Substantia nigra (tissue), 51 donors: ENCODE measurements at places on chromosomes 13 and 19.

DNA sequence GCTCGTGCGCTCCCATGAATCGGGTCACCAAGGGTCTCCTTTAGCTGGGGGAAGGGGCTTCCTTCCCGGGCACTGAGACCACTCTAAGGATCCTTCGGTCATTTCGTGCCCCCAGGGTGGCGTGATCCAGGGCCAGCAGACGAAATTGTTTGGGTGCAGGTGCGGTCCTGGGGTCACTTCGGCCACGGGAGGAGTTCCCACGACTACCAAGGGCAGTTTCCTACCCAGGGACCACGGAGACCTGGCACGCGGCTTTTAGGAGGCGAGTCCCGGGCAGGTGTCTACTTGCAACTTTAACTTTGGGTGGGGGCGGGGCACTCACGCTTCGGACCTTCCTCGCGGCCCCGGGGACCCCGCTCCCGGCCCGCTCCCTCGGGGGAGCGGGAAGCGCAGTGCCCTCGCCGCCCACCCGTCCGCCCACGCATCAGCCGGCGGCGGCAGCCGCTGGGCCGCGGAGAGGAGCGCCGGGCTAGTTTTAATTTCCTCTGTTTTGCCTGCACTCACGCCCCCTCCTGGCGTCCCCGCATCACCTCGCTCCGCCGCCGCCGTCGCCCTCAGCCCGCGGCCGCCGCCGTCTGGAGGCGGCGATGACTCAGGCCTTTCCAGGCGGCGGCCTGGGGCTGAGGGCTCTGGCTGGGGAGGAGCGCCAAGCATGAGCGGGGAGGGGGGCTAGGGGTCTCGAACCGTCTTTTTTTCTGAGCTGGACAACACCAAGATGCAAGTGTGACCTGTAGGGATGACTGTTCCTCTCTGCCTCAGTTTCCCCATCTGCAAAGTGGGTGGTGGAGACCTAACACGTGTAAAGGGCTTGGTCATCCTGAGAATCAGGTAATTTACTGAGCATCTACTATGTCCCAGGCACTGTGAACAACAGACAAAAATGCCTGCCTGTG is 21.8 kb downstream of the OLFM2 start:
- DNase-seq, result peak; percentile 33

DNA sequence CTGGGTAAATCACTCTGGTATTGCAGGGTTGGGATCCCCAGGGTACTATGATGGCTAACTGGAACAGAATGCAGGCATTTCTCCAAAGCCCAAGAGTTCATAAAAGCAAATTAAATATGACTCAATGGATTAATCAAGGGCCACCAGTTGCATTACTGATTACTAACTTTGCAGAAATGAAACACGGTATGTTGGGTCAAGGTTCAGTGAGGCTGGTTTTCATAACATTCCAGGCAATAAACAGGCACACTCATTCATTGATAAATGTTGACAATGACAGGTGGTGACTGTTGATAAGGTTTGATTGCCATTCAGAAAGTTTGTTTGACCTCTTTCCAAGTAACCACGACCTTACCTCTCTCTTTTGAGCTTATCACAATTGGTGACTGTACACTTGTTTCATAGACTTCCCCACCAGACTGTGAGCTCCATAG is 506 bp upstream of the AP1M1 start:
- no peak for DNase-seq

GRCh38 chr19:4732680-4733114 is 9.1 kb upstream of the DPP9 start:
- DNase-seq, result peak; percentile 17

GRCh38 chr19:16206637-16207036 is 8.9 kb downstream of the AP1M1 start:
- no peak for DNase-seq

DNA sequence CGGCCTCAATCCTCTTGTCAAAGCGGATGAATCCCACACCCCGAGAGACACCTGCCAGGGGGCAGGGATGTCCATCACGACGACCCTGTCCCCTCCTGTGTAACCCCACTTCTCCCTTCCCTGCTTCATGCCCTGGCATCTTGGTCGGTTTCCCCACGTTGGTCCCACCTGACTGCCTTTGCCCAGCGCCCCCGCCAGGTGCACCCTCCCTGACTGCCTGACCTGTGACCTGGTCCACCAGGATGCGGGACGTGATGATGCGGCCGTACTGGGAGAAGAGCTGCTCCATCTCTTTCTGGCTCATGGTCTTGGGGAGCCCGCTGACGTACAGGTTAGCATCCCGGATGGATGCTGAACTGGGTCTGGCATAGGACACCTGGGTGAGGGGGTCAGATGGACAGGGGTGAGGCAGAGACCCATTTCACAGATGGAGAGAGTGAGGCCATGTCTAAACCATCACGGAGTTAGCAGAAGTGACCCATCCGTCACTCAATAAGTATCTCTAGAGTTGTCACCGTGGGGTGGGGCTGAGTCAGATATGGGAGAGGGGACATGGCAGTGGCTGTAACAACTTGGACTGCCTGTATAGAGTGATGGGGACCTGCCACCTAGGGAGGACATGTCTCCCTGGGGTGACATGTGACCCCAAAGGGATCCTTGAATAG is 22.5 kb downstream of the ELAVL3 start:
- no peak for DNase-seq

- DNase-seq, result no peak
Observed at GRCh38 chr19:17538684-17539237, 16.7 kb upstream of the COLGALT1 start.

DNA sequence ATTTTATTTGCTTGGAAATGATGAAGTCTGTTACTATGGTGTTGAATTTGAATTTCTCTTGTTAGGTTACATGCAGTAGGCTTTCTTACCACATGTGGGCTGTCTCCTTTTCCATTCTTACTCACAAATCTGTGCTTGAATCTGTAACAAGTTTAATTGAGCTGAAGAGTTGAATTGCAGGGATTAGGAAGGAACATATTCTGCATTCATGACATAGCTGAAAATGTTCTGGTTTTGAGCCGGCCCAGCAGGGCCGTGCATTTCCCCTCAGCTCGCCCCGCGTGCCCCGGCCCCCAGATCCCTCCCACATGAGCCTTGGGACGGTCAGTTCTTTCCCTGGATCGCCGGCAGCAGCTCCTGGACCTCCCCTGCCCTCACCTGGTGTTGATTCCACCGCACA is 28.1 kb downstream of the TFDP1 start:
- no peak for DNase-seq

GRCh38 chr13:36096461-36097416 is 34.4 kb downstream of the DCLK1 start:
- no peak for DNase-seq

- peak; percentile 28 for DNase-seq
Observed at GRCh38 chr19:46840498-46840942, 10.1 kb downstream of the AP2S1 start.

DNA sequence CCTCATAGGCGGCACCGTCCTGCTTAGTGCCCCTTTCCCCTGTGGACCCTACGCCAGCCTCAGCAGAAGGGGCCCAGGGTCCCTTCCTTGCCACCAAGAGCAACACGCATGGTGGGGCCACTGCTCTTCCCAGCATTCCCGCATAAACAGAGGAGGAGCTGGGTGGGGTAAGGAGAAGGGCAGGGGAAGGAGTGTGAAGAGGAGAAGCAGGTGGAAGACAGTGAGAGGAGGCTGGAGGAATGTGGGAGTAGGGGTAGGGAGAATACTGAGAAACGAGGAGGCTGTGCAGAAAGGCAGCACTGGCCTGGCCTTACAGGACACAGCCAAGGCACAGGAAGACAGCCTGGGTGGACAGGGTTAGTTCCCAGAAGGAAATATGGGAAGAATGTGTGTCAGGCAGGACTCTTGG is 43.9 kb downstream of the ZNF331 start:
- DNase-seq, result no peak

DNA sequence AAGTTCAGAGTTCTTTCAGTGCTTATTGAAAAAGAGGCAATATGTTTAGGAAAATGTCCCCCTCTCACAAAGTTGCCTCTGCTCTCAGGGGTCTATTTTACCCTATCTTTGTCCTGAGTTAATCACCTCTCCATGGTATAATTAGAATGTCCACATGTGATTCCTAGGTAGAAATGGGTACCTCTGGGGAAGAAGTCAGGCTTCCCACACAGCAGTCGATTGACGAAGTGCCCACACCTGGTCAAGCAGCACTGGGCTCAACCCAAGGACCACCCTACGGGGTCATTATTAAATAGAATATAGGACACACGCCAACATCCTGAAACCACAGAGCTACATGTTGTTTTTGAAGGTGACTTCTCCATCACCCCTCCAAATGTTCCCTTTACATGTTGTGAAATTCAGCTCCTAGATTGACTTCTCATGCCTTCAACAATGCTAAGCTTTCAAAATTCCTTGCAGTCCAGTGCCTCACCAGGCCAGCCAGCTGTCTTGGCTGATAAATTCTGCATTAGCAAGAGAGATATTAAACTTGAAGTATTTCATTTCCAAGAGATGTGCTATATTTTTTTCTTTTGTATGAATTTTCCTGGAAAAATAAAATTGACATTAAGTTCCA is 43.6 kb upstream of the FAM124A start:
- no peak for DNase-seq

DNA sequence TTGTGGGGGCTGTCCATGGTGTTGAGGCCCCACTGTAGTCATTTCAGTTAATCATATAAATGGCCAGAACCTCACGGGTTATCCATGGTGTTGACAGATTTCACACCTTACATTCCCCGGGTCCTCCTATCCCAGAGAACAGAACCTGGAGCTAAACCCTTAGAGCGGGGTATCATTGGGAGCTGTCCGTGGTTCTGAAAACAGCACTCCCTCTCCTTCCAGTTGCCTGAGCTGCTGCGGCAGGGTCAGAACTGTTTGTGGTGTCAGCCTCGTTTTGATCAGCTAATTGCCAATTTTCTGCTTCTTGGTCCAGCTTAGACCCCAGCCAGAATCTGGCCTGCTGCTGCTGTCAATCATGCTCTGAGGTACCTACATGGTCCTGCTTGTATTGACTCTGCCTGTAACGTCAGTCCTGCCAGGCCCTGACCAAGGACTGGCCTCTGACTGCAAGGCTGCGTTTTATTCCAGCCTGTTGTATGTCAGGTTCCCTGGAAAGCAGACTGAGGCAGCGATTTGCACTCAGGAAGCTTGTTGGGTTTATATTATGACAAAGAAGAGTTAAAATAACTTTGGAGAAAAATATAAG is 55.8 kb upstream of the KCTD15 start:
- DNase-seq, result no peak

- DNase-seq, result no peak
Observed at GRCh38 chr19:55101261-55101660, 16.2 kb downstream of the PPP1R12C start.

DNA sequence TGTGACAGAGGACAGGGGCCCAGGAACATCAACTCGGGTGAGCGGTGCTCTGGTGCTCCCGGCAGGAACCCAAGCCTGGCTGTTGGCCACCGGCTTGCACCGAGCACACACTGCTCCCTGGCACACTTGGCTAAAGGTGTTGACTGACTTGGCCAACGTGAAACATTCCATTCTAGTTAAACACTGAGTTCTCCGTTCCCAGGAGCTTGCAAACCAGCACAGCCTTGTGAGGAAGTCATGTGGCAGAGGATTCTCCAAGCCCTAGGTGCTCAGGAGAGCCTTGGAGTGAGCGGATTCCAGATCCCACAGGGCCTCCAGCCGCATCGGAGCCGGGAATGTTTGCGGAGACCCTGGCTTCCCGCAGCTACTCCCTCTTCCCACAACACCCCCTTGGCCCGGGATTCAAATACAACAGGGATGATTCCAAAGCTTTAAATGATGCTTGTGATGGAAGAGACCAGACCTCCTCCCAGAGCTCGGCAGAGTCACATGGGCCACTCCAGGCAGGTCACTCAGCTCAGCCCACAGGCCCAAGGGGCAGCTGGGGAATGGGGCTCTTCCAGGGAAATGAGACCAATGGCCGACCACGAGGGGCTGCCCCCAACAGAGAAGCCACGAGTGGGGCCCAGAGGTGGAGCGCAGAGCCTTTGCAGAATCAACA is 2.9 kb downstream of the C13orf46 start:
- no peak for DNase-seq

DNA sequence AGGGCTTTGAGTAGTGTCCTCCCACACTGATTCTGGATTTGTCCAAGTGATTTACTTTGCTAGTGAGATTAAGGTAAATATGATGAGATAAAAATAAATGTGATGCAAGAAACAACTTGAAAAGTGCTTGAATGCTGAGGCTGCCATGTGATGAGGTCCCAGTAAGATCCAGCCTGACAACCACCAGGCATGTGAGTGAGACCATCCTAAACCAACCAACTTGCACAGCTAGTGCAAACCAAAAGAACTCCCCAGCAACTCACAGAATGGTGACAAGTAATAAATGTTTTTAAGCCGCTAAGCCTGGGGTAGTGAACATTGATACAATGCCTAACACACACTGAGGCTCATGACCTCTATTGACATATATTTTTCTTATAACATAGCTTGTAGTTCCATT is 13.3 kb upstream of the RBM26 start:
- DNase-seq, result no peak

DNA sequence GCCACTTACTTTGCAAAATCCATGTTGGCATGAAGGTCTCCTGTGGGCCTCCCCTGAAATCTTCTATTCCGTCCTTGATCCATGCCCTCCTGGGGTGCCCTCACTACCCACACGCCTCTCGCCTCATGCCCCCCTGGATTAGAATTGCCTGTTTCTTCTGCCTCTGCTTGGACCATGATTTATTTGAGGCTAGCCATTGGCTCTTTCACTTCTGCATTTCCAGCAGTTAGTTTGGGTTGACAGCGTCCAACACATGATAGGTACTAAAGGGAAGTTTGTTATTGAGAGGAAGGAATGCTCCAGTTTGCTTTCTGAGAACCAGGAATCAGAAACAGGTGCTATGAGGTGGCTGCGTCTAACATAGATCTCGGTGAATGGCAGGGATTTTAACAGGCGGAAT is 30.5 kb upstream of the TPTE2 start:
- DNase-seq, result no peak

- DNase-seq, result no peak
Observed at GRCh38 chr13:34637138-34637537, 304.9 kb upstream of the NBEA start.

DNA sequence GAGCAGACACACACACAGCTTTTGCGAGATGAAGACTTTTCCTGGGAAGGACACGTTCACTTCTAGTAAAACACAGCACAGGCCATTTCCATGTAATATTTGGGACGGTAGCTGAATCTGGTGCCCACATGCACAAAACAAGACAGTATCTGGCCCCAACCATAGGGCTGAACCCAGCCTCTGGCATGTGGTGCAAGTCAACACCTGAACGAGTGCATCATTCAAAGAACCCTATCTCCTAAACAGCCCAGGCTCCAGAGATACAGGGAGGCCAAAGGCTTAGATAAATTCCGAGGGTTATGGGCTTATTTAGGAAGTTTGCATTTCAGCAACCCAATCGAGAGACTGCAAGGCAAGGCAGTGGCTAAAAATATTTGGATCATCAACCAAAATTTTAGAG is 2.7 kb upstream of the TFDP1 start:
- no peak for DNase-seq

- no peak for DNase-seq
Observed at GRCh38 chr13:19182536-19182935, 912 bp upstream of the TUBA3C start.

GRCh38 chr13:36555151-36555986 is 118.5 kb upstream of the SERTM1 start:
- no peak for DNase-seq

DNA sequence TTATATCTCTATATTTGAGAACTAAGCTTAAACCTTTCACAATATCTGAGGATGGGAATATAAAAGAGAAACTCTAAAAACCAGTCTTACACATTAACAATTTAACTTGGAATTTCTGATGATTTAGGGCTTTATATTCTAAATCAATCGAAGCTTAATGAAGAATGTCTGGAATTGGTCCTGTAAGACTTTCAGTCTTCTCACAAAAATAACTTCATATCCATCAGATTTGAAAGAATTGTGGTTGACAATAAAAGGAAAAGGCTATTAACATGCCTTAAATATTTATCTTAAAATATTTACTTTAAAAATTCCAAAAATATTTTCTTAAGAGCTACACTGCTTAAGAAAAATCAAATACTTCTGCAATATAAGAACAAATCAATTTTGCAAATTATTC is 27.3 kb downstream of the MYCBP2 start:
- DNase-seq, result no peak
